GM12865 (cell line): ENCODE measurements at places on chromosomes 16 and 17.

GRCh38 chr17:36544044-36544306 is 744 bp upstream of the GGNBP2 start:
- DNase-seq, result peak; percentile 79

DNA sequence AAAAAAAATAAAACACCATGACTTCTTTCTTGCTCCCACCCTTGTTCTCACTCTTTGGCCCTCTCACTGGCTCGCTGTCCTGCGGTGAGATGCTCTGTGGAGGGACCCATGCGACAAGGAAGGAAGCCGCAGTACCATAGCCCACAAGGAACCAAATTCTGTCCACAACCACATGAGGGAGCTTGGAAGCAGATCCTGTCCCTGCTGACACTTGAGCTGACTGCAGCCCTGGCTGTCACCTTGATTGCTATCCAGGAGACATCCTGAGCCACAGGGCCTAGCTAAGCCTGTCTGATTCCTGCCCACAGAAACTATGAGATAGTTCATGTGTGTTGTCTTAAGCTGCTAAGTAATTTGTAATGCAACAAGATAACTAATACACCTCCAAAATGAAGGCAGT is 4.8 kb upstream of the MT2A start:
- DNase-seq, result peak; percentile 25

- DNase-seq, result no peak
Observed at GRCh38 chr16:80664226-80664625, 123.4 kb downstream of the DYNLRB2 start.

GRCh38 chr17:17946093-17946492 is 26.1 kb downstream of the TOM1L2 start:
- DNase-seq, result no peak

- DNase-seq, result no peak
Observed at GRCh38 chr17:6713130-6713917, at the start of gene SLC13A5. TSS of gene SLC13A5 (minus strand) at chr17:6713369. CDS start at chr17:6713333, 36 bp downstream.

GRCh38 chr17:78751447-78752161 is 30.5 kb downstream of the CYTH1 start:
- DNase-seq, result no peak
